ENCODE measurements at places on chromosomes 2 and 18. TPM values are rescaled to one million over a fixed set of nuclear protein-coding genes. Genes with fewer than 3 reads are reported as not detected.

The SLC23A3 gene
- total RNA-seq = not detected

The ZNF385B gene
- total RNA-seq = 3.9 TPM

The SERPINB11 gene
- total RNA-seq = not detected

The CELF4 gene
- not detected for total RNA-seq

The HJURP gene
- not detected for total RNA-seq

The BOD1L2 gene
- not detected for total RNA-seq

The GPAT2 gene
- total RNA-seq = 4.2 TPM

The RGPD8 gene
- 10.2 TPM for total RNA-seq

The LHCGR gene
- 10.5 TPM for total RNA-seq

The LAMA1 gene
- 3.0 TPM for total RNA-seq
